Caco-2 (cell line): ENCODE measurements at places on chromosomes 5 and 9. TPM values are rescaled to one million over a fixed set of nuclear protein-coding genes. Genes with fewer than 3 reads are reported as not detected.

Gene CCDC183
- 4.2 and 5.8 TPM in 2 replicates for total RNA-seq

Gene PCDHGA10
- total RNA-seq = 2.9 and 3.6 TPM in 2 replicates

Gene CCDC180
- total RNA-seq = 2.3 and 5.9 TPM in 2 replicates

Gene SHISAL2B
- total RNA-seq = not detected in 2 replicates

Gene CNTNAP3
- not detected in 2 replicates for total RNA-seq

- DNase-seq = no peak
- no peaks in the 10 kb centered on the region for H3K27me3 ChIP-seq
- H3K36me3 ChIP-seq = no peaks in the 10 kb centered on the region
- no peak overlapping the region for H3K27ac ChIP-seq
Observed at GRCh38 chr9:84947412-84947972, 278.0 kb downstream of the NTRK2 start.

- H3K4me1 ChIP-seq = no peaks in the 10 kb centered on the region
- no peak for DNase-seq
- no peaks in the 10 kb centered on the region for H3K36me3 ChIP-seq
- no peaks in the 10 kb centered on the region for H3K27me3 ChIP-seq
Observed at GRCh38 chr9:73116031-73116430, 35.6 kb upstream of the ANXA1 start.

DNA sequence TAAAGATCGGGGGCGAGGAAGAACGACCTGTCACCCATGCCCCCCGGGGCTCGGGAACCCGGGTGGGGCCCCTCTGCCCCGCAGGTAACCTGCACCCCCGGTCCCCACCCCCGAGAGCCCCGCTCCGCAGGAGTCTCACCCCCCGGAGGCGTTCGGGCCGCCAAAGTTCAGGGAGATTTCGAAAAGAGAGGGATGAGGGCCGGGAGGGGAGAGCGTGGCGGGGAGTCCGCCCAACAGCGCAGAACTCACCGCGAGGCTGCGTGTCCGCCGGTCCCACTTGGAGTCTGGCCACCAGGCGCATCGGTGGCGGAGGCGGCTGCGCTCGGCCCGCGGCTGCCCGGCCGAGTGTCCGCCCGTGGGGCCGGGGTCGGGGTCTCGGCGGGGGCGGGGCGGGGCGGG is at the start of gene PHF19:
Gene PHF19, minus strand, starts transcription at position 347 of the 399 bp plus-strand sequence. CDS start 2,447 bp downstream, outside the sequence.
- DNase-seq = no peak
- peaks cover 40% of the 10 kb centered on the region for H3K4me1 ChIP-seq
- peak within 1 kb of the TSS; percentile 96 for H3K4me3 ChIP-seq
- H3K27ac ChIP-seq = peak within 1 kb of the TSS; percentile 67
- no peaks in the 10 kb centered on the region; the same call in 1 of the 2 replicates for H3K36me3 ChIP-seq

- no peaks in the 10 kb centered on the region for H3K4me1 ChIP-seq
- no peaks in the 10 kb centered on the region for H3K36me3 ChIP-seq
- peak; percentile 2 for DNase-seq
- H3K27me3 ChIP-seq = no peaks in the 10 kb centered on the region
Observed at GRCh38 chr5:25119650-25120049, 474.9 kb upstream of the CDH10 start.

DNA sequence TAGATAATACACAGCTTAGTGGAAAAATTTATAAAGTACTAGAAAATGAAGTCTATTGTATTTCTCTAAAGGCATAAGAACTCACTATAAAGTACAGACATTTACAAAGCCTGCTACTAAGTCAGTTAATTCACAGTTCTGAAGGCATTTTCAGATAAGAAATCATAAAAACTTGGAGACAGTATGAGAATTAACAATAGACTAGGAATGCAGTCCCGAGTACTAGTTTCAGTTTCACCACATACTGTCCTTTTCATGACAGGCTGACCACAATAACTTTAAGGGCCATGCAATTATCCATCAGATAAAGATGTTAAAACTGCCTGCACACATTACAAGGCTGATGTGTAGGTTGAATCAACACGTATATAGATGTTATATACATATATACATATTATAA is 362.6 kb upstream of the SMC2 start:
- no peak overlapping the region for H3K27ac ChIP-seq
- H3K4me1 ChIP-seq = no peaks in the 10 kb centered on the region
- DNase-seq = no peak
- no peaks in the 10 kb centered on the region for H3K27me3 ChIP-seq
- no peak overlapping the region for H3K4me3 ChIP-seq

DNA sequence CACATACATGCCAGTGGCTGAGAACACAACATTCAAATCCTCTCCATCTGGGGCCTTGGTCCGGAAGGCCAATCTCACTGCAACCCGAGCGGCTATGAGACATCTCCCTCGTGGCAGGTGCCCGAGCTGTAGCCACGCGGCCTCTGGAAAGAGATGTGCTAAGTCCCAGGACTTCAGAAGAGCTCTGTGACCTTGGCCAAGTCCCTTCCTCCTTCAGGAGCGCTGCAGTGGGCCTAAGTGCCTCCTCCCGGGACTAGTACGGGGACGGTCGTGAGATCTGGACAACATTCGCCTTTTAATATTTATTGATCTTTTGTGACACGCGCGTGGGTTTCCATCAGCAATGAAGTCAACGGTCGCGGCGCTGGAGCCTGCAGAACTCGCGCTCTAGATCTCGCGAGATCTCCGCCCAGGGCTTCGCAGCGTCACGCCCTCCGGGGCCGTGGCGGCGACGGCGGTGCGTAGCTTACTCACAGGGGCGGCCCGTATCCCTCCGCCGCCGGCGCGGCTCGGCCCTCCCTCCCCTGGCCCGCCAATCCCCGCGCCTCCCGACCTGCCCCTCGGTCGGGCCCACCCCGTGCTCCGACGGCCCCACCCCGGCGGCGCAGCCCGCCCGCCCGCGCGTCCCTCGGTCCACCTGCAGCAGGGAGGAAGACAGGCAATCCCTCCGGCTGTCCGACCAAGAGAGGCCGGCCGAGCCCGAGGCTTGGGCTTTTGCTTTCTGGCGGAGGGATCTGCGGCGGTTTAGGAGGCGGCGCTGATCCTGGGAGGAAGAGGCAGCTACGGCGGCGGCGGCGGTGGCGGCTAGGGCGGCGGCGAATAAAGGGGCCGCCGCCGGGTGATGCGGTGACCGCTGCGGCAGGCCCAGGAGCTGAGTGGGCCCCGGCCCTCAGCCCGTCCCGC is at the start of gene UBE2D2:
Gene UBE2D2, plus strand, starts transcription at position 588 of the 903 bp plus-strand sequence. CDS start 453 bp downstream, outside the sequence.
- peak; percentile 98 for DNase-seq
- H3K4me3 ChIP-seq = peak within 1 kb of the TSS; percentile 79
- no peaks in the 10 kb centered on the region for H3K36me3 ChIP-seq
- no peaks in the 10 kb centered on the region for H3K27me3 ChIP-seq
- peak within 1 kb of the TSS; percentile 92 for H3K27ac ChIP-seq
- 0 out of 2 replicates have a peak, but pooled peaks cover 13% of the 10 kb centered on the region for H3K4me1 ChIP-seq
